ENCODE measurements at places on chromosomes 5 and 9.

GRCh38 chr9:79671558-79671957, 99.8 kb downstream of the TLE4 start:
- no peak for DNase-seq

- DNase-seq: no peak
Observed at GRCh38 chr5:103102234-103102633, 17.7 kb downstream of the GIN1 start.

GRCh38 chr5:67476531-67476930, 279.9 kb upstream of the CD180 start:
- DNase-seq: no peak

GRCh38 chr5:34609951-34610441, 46.1 kb upstream of the RAI14 start:
- DNase-seq: no peak

DNA sequence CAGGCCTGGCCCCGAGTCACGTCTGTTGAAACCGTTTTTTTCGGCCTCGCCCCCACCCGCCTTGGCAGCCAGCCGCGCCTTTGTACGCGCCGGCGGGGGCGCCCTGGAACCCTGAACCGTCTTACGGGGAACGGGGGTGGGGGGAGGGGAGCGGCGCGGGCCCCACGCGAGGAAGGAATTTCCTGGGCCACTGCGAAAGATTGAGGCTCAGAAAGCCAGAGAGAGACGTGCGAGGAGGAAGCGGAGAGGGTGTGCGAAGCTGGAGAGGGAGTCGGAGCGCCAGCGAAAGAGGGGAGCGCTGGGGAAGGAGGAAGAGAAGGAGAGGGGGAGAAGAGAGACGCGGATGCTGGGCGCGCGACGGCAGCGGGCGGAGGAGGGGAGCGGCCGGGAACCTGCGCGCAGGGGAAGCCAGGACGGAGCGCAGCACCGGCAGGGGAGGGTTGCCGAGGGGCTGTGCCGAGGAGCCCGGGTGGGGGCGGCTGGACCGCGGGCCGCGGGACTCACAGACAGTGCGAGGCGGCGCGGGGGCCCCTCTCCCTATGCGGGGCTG, 4.6 kb upstream of the PRDM12 start:
- no peak for DNase-seq

DNA sequence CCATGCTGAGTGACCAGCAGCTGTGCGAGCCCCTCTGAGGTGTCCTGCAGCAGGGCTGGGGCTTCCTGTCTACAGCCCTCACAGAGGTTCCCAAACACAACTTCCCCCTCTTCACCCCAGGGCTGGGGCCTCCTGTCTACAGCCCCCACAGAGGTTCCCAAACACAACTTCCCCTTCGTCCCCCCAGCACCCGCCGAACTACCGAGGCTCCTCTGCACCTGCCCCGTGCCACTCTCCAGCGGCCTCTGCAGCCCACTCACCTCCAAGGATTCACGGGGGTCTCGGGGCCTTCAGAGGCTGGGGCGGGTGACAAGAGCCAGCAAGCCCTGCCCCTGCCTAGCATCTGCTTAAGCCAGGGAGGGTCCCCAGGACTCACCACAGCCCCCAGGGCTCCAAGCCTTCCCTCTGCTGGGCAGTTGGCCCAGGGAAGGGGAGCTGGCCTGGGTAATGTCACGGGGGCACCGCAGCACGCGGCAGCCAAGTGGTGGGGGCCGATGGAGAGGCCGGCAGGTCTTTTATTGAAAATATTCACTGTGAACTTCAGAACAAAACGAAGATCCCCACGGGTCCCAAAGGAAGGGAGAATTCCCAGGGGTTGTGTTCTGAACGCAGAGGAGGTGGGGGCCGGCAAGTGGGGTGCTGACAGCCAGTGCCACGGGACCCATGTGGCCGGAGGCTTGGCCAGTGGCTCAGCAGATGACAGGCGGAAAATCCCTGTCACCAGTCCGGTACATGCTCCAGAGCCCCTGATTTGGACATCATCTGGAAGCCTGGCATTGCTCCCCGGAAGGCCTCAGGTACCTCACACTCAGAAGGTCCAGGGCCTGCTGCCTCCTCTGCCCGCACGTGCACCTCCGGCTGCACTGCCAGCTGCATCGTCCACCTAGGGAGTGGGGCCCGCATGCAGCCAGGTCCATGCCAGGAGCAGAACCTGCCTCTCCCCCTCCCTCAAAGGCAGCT, 125.3 kb downstream of the ADAMTS2 start:
- DNase-seq: no peak

- DNase-seq: no peak
Observed at GRCh38 chr5:55570570-55570969, 35.8 kb upstream of the PLPP1 start.

- no peak for DNase-seq
Observed at GRCh38 chr5:168282120-168282519, 9.3 kb upstream of the WWC1 start.

DNA sequence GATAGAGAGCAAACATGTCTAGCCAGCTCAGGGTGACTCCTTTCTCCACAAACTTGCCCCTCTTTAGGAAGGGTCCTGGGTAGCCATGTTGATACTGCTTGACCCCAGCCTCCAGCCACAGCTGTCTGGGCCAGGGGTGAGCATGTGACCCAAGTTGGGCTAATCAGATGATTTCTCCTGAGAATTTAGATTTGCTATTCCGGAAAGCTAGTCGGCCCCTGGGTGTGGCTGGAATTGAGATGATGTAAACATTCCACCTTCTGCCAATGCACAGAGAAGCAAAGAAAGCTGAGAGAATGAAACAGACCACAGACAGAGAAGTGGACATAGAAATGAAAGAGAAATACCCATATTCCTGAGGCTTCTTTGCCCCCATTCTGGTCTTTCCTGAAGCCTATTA, 17.8 kb upstream of the B4GALT1 start:
- no peak for DNase-seq

Data from stimulated activated CD8-positive, alpha-beta memory T cell treated with anti-CD3 and anti-CD28 coated beads, Interleukin-15, amount 100 ng/mL, for 4 hours (primary cell).